ENCODE measurements at places on chromosomes 4 and X.

- no peak for DNase-seq
Observed at GRCh38 chr4:143320113-143320512, 16.6 kb upstream of the GAB1 start.

- no peak for DNase-seq
Observed at GRCh38 chr4:99856166-99856565, 38.1 kb downstream of the LAMTOR3 start.

GRCh38 chr4:185559915-185560281 lies 24.6 kb upstream of the PDLIM3 start:
- DNase-seq: no peak

DNA sequence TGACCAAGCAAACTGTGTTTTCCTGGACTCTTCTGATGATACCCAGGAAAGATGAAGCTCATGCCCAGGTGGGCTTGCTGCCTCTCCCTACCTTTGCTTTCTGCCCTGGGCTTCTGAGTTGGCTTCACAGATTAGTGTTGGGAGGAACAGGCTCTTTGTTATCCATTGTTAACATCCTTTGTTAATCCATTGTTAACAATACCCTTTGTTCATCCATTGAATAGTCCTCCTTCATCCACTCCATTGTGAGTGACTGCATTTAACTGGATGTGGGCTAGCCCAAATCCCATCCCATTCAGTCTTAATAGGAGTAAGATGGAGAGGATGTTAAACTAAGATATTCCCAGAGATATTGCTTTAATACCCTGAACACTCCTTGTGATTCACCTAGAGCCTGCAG lies 199.0 kb upstream of the LNX1 start:
- DNase-seq: no peak

DNA sequence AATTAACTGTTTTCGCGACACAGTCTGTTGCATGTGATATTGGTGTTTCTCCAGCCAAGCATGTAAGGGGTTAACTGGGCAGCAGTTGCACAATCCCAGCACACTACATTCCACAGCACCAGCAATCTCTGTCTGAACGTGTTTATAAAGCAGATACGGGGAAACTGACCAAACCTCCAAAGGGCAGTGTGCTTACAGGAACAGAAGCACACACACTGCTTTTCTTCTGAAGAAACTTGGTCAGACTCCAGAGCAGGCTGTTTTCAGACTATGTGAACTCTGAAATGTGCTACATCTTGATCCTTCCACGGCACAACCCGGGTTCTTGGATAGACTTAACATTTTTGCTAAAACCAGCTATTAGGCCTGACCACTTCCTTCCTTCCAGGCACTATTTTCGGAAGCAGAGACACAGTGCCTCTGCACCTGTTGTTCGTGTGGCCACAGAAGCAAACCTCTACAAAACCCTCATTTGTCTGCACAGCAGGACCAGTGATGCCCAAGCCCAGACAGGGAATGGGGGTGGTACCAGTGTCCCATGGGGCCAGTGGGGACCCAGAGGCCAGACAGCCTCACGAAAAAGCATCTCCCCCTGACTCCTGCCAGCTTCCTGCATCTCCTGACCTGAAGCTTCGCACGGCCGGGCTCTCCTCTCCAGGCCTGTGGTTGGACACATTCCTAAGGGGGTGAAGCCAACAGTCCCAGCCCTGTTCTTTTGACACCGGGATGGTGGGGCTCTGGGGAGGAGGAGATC lies 90.1 kb downstream of the IRF2 start:
- DNase-seq: no peak

- DNase-seq: no peak
Observed at GRCh38 chrX:41022566-41022965, 62.7 kb upstream of the USP9X start.
